ENCODE measurements at places on chromosomes 11 and 22.

- no peak for DNase-seq
Measured at GRCh38 chr11:104151404-104152204, 12.3 kb downstream of the PDGFD start.

GRCh38 chr11:114228435-114229411, 67.5 kb upstream of the NNMT start:
- no peak for DNase-seq

GRCh38 chr22:24037851-24038765, 27.0 kb downstream of the CABIN1 start:
- DNase-seq = no peak

DNA sequence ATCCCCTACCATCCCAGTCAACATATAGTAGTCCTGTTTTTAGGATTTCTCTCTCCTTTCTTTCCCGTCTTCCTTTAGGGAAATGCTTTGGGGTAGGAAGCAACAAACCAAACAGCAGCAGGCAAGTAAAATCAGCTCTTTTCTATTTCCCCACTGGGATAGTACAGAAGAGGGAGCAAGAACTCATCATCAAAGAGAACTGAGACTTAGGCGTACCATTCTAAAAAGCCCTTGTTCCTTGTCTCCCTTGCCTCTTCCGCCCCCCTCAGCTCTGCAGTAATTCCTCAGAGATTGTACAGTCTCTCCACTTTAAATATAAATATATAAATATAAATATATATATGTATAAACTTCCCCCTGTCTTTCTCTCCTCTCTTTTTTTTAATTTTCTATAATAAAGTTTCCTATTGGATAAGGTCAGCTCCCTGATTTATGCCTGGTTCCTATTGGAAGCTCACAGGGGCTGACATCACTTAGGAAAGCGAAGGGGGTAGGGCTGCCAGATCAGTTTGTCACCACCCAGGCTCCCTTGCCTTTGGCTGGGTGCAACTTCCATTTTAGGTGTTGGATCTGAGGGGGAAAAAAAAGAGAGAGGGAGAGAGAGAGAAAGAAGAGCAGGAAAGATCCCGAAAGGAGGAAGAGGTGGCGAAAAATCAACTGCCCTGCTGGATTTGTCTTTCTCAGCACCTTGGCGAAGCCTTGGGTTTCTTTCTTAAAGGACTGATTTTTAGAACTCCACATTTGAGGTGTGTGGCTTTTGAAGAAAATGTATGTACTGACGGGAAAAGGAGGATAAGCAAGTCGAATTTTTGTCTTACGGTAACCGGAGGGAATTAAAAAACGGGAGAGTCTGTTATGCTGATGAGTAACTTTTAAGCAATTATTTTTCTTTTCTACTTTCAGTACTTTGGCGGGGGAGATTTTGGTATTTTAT, at the start of gene CTNND1:
TSS of gene CTNND1 (plus strand) at position 502 of the 934 bp plus-strand sequence. CDS start 29,677 bp downstream, outside the sequence.
- no peak for DNase-seq

- DNase-seq = no peak
Measured at GRCh38 chr11:98194611-98195010, 826.1 kb upstream of the CNTN5 start.

GRCh38 chr22:46064966-46065666, 85.2 kb upstream of the PPARA start:
- no peak for DNase-seq

DNA sequence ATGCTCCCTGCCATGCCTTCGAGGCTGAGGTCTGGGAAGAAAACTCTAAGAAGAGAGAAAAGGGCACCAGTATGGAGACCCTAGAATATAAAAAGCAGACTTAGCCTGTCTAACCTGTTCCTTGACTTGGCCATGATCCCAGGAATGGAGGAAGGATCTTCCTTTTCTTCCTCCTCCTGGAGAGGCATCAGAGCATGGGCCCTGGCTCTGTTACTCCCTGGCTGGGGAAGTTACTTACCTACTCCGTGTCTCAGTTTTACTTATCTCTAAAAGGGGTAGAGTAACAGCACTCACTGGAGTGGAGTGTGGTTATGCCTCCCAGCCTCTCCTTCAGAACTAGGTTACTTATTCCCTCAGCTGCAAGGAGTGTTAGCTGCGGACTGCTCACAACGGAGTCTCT, 55.2 kb upstream of the PHF21A start:
- DNase-seq = no peak

DNA sequence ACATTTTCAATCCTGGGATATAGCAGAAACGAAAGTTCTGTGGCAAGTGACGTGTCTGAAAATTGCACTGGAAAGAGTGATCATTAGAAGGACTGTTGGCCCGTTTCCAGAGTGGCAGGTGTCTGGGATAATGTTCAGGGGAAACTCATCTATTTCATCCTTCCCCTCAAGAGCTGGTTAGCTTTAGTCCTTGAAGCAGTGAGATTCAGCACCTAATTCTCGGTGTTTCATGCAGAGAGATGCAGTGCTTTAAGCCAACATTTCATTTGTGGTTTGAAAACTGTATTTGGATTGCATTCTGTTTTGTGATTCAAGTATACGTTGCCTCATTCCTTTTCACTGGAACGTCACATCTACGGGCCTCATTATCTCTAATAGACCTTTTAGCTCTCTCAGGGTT, 205.0 kb upstream of the RAG2 start:
- no peak for DNase-seq

GRCh38 chr11:122692444-122692843, 36.9 kb downstream of the UBASH3B start:
- DNase-seq = no peak

DNA sequence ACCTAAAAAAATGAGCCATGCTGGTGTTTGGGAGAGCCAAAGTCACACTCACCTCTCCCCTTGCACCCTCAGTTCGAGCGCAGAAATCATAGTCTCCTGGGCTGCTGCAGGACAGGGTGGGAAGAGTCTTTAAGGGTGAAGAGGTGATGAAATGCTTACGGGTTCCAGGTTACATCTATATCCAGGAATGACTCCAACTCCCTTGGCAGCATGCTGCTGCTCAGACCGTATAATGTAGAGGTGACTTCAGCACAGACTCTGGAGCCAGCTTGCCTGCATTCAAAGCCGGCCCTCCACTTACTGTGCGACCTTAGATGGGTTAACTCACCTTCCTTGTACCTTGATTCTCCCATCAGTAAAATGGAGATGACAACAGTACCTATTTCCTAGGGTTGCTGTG, 17.3 kb upstream of the PKNOX2 start:
- no peak for DNase-seq

GRCh38 chr11:86949995-86950660, 5.1 kb downstream of the FZD4 start:
- DNase-seq = no peak

DNA sequence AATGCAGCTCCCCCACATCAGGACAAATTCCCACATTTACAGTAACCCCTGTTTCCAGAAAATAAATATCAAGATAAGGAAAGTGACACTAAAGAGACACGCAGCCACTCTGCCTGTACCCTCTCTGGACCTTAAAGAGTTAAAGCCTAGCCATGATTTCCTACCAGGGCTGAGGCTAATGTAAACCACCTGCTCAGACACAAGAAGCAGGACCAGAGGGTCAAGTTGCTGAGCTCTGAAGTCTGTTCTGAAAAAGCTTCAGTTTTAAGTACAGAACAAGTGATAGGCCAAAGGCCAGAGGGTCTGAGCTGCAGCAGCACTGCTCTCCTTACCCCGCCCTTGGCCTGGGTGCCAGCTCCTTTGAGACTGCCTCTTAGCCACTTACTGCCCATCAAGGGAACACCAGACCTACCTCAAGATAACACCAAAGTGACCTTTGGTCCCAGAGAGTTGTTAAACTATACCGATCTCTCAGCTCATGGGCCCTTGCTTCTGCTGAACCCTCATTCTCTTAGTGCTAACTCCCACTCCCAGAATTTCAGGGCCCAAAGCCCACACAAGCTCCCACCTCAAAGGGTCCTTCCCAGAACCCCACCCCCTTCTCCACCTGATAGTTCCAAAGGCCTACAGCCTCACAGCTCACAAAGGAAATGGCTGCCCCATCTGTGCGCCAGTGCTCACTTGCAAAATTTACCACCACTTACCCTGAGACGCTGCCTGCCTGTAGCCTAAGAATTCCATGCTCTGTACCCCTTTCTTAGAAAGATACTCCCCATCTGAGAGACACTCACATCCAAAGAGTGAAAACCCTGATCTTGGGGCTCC, 40.5 kb downstream of the IL18BP start:
- DNase-seq = no peak

DNA sequence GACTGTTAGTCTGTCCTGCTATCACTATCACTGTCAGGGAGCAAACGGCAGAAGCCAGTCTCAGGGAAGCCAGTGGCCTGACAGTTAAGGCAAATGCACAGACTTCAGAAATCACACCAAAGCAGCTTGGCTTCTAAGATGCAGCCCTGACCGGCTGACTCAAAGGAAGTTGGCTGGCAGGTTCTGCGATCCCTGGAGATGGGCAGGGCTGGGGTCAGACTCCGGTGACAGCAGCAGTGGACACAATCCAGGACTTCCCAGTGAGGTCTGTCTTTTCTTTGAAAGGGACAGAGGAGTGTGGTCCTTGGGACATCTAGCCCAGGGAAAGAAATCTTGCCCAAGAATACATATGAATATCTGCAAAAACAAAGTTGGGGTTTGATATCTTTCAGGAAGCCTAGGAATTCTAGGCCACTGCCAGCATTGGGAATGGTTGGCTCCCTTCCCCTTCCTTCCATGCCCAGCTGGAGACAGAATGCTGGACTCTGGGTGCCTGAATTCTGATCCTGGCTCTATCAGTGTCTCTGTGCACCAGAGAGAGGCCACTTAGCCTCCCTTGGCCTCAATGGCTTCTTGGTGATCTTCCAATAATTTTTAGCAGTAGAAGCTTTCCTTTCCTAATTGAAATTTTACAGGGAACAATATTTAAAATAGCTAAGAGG, 108.9 kb downstream of the KIRREL3 start:
- no peak for DNase-seq

DNA sequence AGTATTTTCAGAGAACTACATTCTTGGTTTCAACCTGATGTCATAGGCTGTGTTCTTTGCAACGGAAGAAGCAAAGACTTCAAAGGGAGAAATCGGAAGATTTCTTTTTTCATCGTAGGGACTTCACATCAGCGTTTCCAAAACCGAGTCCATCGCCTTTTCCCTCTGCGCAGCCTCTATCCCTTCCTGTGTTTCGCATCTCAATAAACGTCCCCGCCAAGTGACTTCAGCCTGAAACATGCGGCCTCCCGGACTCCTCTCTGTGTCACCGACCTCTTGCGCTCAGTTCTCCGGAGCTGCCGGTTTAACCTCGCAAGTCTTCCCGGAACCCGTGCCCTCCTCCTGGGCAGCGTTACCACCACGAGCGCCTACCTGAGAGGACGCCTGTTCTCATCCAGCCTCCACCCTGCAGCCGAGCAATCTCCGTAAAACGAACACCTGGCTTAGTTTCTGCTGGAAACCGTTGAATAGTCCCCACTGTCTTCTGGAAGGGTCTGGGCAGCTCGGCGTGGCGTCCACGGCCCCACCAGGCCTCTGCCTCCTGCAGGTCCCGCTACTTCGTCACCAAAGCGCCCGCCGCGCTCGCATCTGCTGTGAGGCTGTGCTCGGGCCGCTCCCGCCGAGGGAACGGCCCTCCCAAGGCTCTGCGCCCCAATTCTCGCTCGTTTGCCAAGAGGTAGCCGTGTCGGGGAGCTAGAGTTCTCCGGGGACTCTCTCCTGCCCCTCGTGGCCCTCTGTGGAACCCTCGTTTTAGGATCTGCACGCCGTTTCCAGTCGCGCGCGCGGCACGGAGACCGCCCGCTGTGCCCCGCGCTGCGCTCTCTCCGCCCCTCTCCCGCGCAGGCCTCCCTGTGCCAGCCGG, at the start of gene GLB1L3:
TSS of gene GLB1L3 (plus strand) at position 846 of the 862 bp plus-strand sequence. CDS start 362 bp downstream, outside the sequence.
- peak; percentile 70 for DNase-seq

GRCh38 chr11:8068605-8069221, 12.3 kb upstream of the TUB start:
- DNase-seq = no peak

- DNase-seq = no peak
Measured at GRCh38 chr11:61587541-61587941, 6.7 kb upstream of the SYT7 start.

GRCh38 chr11:103994094-103994493, 42.3 kb upstream of the DDI1 start:
- DNase-seq = no peak

GRCh38 chr22:49785841-49786471, 41.7 kb downstream of the BRD1 start:
- no peak for DNase-seq

DNA sequence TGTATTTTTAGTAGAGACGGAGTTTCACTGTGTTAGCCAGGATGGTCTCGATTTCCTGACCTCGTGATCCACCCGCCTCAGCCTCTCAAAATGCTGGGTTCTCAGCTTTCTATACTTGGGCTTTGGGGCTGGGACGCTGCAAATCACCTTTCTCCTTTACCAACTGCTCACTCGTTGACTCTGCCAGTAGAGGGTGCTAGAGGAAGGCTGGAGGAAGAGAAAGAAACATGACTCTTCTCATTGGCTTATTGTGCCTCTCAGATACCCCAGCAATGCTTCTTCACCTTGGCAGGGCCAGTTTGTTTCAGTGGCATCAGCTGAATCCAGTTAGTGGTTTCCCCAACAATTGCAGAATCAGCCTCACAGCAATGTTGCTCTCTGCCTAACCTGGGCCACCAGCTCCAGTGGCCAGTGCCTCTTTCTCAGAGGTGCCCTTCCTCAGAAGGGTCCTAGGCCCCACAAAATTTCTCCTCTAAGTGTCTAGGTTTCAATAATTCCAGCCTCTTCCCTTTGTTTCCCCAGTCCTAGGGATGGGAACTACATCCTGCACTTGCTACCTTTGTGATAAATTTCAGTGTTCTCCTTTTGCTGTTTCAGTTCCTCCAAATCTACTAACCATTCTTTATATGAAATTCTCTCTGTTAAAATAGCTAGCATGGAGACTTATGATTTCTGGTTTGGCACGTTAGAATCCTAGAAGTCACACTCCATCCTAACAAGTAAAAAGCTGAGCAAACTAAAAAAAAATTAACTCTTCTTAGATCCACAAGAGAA, 71.5 kb upstream of the VSTM5 start:
- DNase-seq = no peak

GRCh38 chr11:114179234-114179941, 116.8 kb upstream of the NNMT start:
- no peak for DNase-seq

- no peak for DNase-seq
Measured at GRCh38 chr11:61946894-61947293, 3.3 kb upstream of the BEST1 start.

DNA sequence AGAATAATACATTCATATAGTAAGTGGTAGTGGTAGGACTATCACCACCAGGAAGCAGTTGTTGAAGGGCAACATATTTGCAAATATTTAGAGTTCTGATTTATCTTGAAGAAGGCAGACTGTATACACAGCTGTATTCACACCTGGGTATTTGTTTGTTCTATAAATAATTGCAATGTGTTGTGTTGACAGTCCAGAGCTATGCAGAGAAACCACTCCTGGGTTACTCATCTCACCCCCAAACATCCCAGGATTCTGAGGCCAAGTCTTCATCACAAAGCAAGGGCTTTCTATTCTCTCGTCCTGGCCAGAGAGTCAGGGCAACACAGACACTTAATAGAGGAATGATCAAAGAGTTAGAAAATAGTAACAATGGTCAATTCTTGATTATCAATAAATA, 102.1 kb upstream of the FAT3 start:
- no peak for DNase-seq

Measured in stimulated activated CD4-positive, alpha-beta T cell treated with anti-CD3 and anti-CD28 coated beads, Interleukin-4, amount 100 ng/mL, for 48 hours (primary cell).